Dermis blood vessel endothelial cell (primary cell): ENCODE measurements at places on chromosomes 6 and 20.
A peak's percentile ranks its signal among the peaks of the same experiment; 100 is the strongest.

GRCh38 chr6:16402581-16402900 lies 164.2 kb downstream of the GMPR start:
- DNase-seq = no peak

DNA sequence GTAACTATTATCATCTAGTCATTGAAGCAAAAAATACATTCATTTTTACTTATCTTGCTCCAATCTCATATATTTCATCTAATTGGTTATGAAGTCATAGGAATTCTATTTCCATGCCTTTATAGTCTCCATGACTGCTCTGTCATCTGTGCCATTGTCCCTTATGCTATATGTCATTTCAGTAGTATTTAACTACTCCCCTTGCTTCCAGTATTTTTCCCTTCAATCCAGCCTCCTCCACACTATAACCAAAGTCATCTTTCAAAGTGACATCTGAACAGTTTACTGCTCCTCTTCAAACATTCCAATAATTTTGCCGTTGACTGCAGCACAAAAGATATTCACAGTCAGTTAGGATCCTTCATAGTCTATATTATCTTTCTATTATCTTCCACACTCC lies 216.6 kb upstream of the HS3ST5 start:
- no peak for DNase-seq

GRCh38 chr20:57198132-57199072 lies 68.0 kb downstream of the BMP7 start:
- DNase-seq = no peak

- DNase-seq = no peak
Observed at GRCh38 chr6:75211920-75212590, 6.2 kb upstream of the COL12A1 start.

- no peak for DNase-seq
Observed at GRCh38 chr6:150169609-150170008, 26.8 kb downstream of the PPP1R14C start.

- DNase-seq = peak; percentile 81
Observed at GRCh38 chr6:157221049-157221816, 102.1 kb downstream of the TMEM242 start.

GRCh38 chr6:119350202-119350951 lies 816 bp upstream of the MAN1A1 start:
- DNase-seq = peak; percentile 55

DNA sequence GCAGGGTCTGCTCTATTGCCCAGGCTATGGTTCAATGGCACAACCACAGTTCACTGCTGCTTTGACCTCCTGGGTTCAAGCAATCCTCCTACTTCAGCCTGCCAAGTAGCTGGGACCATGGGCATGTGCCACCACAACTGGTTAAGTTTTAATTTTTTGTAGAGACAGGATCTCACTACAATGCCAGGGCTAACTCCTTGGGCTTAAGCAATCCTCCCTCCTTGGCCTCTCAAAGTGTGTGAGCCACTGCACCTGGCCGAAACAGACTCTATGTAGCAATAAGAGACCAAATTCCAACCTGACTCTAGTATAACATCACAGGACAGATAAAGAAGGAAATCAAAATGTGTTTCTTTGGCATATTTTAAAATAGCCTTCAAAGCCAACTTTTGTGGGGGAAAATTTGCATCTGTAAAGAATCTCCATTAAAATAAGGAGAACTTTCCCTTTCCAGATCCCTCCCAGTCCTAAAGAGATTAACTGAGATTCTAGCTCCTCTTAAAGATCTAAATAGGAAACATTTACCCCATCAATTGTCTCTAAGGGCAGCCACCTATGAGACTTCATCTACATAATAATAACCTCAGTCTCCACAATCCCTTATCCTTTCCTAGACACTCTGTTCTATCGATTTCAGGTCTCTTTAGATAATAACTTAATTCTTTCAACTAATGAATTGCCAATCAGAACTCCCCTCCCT lies 94.7 kb upstream of the PLCB4 start:
- no peak for DNase-seq

DNA sequence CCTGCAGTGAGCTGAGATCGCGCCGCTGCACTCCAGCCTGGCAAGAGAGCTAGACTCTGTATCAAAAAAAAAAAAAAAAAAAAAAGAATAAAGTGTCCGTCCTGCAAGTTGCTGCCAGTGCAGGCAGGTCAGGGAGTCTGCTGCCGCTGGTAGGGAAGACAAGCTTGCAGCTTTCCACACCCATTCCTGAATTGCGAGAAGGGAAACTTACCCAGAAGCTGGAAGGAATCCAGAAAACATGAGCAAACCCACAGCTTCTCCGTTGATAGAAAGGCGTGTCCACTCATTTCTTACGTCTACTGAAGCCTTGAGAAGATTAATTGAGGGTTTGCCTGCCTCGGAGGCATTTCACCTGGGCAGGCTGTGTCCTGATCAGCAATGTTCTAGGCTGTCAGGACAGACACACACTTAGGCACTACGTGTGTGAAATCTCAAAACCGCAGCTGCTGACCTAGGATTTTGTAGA lies 61.6 kb upstream of the DSP start:
- peak; percentile 6 for DNase-seq

DNA sequence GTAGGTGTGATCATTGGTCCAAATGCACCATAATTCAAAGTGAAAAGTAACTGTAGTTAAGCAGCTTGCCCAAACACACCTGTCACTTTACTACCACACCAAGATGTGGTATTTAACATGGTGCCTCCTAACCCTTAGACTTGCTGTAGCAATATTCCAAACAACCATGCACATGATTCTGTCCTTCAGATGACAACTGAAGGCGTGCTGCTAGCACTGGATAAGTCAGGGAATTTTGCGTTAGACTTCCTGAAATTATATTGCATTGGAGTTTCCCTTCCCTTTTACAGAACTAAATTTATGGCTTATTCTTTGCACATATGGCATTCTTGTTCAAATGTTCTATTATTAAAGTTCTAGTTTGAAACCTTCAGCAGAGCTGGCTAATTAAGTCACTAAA lies 106.2 kb downstream of the ARHGAP18 start:
- no peak for DNase-seq

DNA sequence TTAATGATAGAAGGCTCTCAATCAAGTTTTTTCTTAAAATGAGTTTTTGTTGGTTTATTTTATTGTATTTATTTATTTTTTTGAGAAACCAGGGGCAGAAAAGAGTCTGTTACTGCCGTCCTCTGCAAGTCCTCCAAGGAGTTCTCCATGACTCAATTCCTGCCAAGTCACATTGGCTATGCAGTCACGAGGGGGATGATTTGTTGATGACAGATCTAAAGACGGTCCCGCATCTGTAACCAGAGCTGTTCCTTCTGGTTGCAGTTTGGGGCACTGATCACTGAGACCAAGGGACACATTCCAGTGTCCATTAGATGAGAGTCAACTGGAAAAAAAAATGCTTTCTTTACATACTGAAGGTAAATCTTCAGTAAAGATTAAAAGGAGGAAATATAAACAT lies 13.9 kb upstream of the TSHZ2 start:
- no peak for DNase-seq

DNA sequence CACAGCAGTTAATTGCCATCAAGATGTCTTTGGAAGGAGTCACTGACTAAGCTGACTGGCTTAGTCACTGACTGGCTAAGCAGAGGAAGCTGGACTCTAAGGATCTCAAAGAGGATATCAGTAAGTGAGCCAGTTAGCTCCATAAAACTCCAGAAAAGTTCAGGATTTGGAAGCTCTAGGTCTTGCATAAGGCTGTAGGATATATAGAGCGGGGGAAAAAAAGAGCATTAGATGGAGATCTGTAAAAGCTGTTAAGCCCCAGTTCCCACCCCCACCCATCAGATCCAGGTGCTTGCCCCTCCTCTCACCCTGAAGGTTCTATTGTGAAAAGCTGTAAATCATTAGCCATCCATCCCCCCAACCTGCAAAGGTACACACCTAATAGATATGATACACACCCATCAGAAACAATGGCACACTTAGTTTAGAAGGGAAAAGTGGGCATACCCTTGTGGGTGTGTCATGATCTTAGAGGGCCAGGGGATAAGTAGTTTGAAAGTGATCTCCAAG lies 32.2 kb downstream of the CARMIL1 start:
- DNase-seq = no peak

- no peak for DNase-seq
Observed at GRCh38 chr6:139013185-139013800, 15.3 kb upstream of the ABRACL start.

DNA sequence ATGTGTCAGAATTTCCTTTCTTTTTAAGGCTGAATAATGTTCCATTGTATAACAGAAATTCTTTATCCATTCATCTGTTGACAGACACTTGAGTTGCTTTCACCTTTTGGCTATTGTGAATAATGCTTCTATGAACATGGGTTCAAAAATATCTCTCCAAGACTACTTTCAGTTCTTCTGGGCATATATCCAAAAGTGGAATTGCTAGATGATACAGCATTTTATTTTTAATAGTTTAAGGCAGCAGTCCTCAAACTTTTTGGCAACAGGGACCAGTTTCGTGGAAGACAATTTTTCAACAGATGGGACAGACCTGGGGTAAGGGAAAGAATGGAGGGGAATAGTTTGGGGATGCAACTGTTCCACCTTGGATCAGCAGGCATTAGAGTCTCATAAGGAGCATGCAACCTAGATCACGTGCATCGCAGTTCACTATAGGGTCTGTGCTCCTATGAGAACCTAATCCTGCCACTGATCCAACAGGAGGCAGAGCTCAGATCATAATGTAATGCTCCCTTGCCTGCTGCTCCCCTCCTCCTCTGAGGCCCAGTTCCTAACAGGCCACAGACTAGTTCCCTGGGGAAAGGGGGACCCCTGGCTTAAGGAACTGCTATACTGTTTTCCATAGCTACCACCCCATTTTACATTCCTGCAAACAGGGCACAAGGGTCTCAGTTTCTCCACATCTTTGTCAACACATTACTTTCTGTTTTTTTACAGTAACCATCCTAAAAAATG lies 239.9 kb upstream of the RNF217 start:
- DNase-seq = no peak

GRCh38 chr6:11241793-11242201 lies 9.3 kb upstream of the NEDD9 start:
- no peak for DNase-seq
